SJCRH30 (cell line): ENCODE measurements at places on chromosomes 11 and 22.

- no peak for DNase-seq
Measured at GRCh38 chr11:88152381-88152780, 22.9 kb downstream of the RAB38 start.

DNA sequence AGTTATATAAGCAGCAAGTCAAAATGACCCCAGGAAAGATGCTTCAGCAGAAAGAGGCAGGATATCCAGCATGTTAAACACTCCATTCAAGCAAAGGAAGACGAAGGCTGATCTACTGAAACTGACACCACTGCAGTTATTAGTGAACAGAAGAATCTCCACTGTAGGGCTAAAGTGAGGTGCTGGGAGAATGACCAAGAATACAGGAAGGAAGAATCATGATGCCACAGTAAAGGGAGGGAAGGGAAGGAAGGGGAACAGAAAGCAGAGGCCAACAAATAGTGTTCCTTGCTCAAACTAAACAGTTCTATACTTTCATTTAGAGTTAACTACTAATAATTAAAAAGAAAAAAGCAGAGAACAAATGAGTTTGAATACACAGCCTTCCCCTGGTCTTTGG, 92.5 kb downstream of the SIK3 start:
- no peak for DNase-seq

GRCh38 chr11:114162719-114163123, 103.2 kb downstream of the ZBTB16 start:
- peak; percentile 66 for DNase-seq

GRCh38 chr11:1770061-1770460, 6.3 kb upstream of the CTSD start:
- DNase-seq = no peak

GRCh38 chr11:55936300-55936699, at the start of gene OR5I1:
Gene OR5I1 (minus strand): TSS chr11:55936400. CDS start chr11:55936400, 0 bp downstream.
- no peak for DNase-seq

GRCh38 chr11:47389577-47390421, 11.5 kb upstream of the SPI1 start:
- DNase-seq = no peak

GRCh38 chr22:47616396-47617020, 854.1 kb downstream of the TBC1D22A start:
- no peak for DNase-seq

GRCh38 chr11:76073724-76074123, 132.6 kb downstream of the WNT11 start:
- no peak for DNase-seq

DNA sequence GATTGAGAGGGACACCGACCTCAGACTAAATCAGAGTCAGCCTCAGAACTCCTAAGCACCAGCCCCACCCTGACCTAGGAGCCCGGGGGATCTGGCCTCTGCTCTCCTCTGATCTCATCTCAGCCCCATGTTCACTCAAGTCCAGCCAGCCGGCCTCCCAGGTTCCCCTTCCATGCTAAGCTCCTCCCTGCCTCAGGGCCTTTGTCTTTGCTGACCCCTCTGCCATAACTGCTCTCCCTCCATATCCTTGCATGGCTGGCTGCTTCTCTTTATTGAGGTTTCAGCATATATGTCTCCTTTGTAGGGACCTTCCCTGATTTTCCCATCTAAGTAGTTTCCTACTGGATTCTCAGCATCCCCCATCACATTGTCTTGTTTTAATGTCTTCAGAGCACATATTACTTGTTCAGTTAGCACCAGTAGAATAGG, 780 bp upstream of the SLC15A3 start:
- DNase-seq = no peak

DNA sequence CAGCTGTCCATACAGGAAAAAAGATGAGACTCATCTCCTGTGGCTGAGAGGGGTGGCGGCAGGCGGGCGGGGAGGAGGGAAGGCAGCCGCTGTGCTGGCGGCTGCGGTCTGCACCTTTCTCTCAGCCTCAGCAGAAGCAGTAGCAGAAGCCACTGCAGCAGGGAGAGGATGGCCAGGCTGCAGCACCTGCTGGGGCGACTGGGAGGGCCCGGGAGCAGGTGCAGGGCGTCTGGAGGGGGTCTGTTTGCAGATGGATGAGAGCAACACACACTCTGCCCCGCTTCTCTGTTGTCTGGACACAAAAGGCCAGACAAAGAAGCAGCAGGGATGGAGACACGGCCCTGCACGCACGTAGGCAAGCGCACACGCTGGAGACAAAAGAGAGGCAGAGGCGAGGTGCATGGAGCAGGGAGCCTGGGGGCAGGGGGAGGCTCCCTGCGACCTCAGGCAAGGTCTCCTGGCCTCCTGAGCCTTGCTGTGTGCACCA, 9.3 kb upstream of the MIAT start:
- DNase-seq = peak; percentile 46

GRCh38 chr11:76293189-76293631, 86.9 kb upstream of the WNT11 start:
- DNase-seq = peak; percentile 85

DNA sequence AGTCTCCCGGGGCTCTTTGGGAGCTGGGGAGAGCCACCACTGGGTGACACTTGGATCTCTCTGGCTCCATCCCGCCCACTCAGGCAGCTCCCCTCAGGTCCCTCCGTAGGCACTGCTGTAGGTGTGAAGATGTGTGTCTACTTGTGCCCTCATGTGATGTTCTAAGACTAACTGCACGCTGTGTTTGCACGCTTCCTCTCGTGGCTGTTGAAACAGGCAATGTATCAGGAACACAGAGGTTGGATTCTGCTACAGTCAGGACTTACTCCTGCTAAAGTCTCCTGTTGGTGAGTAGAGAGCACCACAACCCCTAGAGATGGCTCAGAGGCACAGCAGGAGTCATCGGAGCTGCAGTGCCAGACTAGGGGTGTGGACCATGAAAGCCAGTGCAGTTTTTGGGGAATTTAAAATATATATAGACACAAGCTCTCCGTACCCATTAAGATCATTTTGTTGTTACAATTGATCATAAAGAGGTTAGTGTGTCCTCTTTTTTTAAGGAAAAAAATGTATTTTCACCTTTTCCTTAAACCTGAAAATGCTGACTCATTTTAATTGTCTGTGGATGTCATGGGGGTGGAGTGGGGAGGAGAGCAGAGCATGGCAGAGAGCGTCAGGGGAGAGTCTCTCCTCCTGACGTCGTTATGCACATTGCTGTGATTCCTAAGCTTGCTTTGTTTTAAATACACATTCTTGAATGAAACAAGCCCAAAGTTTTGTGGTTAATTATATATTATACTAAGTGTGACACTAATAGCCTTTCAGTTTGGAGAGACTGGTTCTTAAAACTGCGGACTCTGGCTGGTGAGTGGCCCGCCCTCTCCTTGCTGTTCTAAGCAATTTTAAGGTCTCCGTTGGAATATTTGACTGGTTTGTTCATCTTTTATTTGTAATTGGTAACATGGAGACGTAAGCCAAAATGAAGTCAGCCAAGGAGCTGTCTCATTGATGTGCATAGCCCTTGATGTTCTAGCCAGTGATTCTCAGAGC, 16.2 kb upstream of the CTTN start:
- no peak for DNase-seq

GRCh38 chr11:100383357-100383865, 303.7 kb upstream of the ARHGAP42 start:
- DNase-seq = no peak

DNA sequence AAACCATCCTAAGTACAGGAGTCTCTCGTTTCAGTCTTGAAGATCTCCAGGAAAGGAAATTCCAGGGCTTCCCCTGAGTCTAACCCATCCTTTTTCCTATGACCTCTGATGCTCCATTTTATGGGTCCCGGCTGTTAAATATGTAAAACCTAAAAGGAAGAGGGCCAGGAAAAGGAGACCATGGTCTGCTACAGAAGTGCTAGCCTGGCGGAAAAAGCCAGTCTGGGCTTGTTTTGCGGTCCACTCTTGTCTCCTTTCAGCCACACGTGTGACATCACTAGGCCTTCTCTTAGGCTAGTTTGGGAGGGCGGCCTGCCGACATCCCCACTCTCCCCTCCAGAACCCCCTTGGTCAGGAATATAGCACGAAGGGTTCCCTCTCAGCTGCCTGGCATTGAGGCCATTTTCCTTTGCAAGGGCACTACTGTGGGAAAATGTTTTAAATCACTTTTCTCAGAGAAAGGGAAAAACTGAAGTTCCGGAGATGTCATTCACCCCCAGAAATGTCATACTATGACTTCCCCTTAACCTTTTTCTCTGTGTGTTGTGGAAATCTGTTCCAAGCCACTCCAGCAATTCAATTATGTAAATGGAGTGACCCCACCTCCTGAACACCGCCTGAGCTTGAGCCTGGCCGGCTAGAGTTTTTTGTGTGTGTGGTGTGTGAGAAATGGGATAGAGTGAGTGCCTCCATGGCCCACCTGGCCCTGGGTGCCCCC, 86.9 kb downstream of the UBASH3B start:
- no peak for DNase-seq

DNA sequence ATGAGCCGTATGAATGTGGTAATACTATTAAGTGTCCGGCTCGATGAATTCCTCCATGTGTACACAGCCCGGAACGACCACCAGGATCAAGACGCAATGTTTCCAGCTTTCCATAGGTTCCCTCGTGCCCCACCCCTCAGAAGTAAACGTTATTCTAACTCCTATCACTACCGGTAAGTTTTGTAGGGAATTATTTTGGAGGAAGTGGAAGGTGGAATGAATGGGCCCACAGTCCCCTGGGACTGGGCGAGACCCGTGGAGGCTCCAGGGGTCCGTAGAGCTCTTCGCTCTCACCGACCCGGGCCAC, 720 bp upstream of the FAR1 start:
- DNase-seq = no peak

GRCh38 chr11:36447514-36447913, 62.6 kb downstream of the TRAF6 start:
- DNase-seq = peak; percentile 85

DNA sequence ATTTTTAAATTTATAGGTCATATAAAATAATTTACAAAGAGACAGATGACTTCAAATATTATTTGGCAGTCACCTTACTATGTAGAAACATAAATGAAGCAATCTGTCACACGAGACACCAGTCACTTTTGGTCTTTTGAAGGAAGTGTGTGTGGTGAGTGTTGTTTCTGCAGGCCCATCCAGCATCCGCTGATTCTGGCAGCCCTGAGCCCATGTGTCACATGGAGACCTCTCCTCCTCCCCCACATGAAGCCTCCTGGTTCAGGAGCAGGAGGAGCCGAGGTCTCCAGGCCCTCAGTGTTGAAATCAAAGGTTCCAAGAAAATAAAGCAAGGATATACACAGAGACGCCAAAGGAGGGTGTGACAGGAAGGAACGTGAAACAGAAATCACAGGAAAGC, 60.1 kb downstream of the ARFGAP3 start:
- DNase-seq = no peak

- no peak for DNase-seq
Measured at GRCh38 chr11:93606721-93607120, 54.8 kb upstream of the CEP295 start.

DNA sequence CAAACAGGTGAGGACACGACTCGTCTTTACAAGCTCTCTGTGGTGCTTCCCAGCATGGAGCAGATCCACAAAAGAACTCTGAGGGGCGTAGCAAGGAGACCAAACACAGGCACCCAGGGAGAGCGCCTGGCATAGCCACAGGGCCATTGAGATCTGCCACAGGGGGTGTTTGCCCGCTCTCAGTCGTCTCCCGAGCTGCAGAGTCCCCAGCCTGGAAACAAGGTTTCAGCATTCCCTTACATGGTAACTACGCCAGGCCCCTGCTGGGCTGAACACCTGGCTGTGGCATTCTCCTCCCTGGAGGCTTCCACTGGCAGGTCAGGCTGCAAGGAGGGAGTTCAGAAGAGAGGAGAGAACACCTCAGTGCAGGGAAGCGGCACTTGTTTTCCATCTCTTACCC, 962.1 kb downstream of the NTM start:
- no peak for DNase-seq

GRCh38 chr11:17782603-17783337, 48.2 kb downstream of the KCNC1 start:
- DNase-seq = no peak

DNA sequence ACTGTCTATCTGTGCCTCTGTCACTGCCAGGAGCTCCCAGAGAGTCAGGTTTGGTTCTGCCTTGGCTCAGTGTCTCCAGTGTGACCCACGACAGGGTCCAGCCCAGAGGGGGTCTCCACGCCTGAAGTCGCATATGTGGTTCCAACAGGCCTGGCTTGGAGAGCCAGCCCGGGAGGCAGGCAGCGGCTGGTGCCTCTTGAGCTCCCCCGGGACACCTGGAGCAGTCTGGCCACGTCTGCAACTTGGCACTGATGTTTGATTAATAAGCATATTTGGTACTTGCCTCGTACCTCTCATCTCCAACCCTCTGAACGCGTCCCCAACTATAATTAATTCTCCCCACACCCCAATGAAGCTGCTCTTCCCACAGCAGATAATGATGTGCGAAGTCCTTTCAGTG, 31.7 kb upstream of the SHISAL1 start:
- DNase-seq = no peak

DNA sequence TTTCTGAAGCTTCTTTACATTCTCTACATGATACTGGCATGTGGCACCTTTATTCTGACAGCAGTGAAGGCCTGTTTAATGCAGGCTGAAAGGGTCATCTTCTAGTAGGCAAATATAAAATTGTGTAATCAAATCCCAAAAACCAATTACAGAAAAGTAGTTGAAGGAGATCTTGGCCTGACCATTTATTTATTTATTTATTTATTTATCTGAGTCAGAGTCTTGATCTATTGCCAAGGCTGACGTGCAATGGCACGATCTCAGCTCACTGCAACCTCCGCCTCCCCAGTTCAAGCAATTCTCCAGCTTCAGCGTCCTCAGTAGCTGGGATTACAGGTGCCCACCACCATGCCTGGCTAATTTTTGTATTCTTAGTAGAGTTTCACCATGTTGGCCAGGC, 22.7 kb upstream of the CECR2 start:
- DNase-seq = no peak

- peak; percentile 93 for DNase-seq
Measured at GRCh38 chr11:518463-519202, 11.6 kb upstream of the RNH1 start.

DNA sequence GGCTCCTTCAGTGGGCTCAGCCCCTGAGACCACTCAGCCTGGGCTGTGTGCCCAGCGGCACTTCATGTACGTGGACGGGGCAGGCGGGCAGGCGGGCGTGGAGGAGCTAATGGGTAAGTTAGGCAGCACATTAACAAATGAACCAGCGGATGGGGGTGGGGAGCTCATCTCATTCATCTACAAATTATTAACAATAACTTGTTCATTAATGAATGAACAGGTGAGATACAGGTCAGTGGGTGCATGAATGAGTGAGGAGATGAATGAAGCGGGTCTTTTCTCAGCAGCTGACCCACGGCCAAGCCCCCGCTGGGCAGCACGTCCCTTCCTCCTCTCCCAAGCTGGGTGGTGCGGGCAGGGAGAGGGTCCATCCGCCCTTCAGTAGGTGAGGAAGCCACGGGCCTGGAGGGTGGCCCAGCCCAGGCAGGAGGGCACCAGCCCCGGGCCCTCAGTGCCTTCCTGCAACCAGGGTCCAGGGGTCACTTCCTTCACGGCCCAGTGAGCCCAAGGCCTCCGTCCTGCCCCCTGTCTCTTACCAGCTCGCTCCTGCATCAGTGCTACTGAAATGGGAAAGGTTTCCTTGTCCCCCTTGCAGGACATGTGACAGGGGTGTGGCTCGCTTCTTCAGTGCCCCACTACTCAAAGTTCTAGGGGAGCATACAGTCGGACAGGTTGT, 60.5 kb upstream of the KCNQ1OT1 start:
- DNase-seq = no peak

- DNase-seq = no peak
Measured at GRCh38 chr11:64253043-64253442, 1.7 kb downstream of the PLCB3 start.
